Fibroblast of lung (primary cell): ENCODE measurements at places on chromosomes 7 and 10. TPM values are rescaled to one million over a fixed set of nuclear protein-coding genes. Genes with fewer than 3 reads are reported as not detected.

NPSR1 gene
- not detected in 2 replicates for total RNA-seq

ZNF117 gene
- 5.6 and 6.3 TPM in 2 replicates for total RNA-seq

FAM237B gene
- under 0.01 TPM in 1 of 2 replicates, not detected in the other for total RNA-seq

SEMA3D gene
- total RNA-seq = 4.6 and 12.1 TPM in 2 replicates

FAM3C gene
- total RNA-seq = 21.6 and 26.3 TPM in 2 replicates

TMEM176B gene
- total RNA-seq = 26.8 and 95.3 TPM in 2 replicates

NODAL gene
- not detected in 2 replicates for total RNA-seq

CDHR1 gene
- total RNA-seq = not detected in 2 replicates

MYH16 gene
- total RNA-seq = not detected in 2 replicates

DNA sequence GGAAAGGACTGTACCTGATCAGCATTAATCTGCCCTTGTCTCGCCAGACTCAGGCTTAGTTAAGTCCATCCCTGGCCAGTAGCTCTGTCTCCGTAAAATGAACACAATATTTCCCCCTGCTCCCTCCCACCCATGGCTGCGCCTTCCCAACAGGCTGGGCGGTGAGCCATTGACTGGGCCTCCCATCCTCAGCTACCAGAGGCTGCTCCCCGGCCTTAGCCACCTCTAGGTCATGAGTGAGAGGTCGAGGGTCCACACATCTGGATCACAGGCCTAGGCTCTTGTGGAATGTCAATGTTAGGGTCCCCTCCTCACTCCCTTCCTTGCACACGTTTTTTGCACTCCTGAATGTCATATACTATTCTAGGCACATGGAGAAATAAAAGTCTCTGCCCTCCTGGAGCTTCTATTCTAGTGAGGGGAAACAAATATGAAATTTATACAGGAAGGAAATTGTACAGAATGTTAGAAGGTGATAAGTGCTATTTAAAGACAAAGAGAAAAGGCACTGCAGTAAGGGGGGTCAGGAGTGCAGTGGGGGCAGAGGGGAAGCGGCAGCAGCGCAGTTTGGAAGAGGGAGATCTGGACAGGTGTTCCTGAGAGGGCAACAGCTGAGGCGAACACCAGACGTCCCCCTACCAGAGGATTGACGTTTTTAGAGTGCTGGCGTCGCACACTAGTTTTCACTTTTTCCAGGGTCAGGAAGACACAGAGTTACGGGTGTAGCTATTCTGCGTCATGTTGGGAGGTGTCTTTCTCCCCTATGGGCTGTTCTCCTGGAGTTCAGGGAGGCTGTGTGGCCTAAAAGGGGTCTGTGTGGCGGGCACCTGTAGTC, 17.2 kb upstream of the EIF5AL1 start:
- no peak for DNase-seq
- H3K27me3 ChIP-seq = peaks cover 28% of the 10 kb centered on the region
- peaks cover 10% of the 10 kb centered on the region for H3K4me1 ChIP-seq
- no peak overlapping the region for H3K4me3 ChIP-seq
- no peaks in the 10 kb centered on the region for H3K36me3 ChIP-seq

GRCh38 chr7:1818575-1819258, 148.6 kb downstream of the ELFN1 start:
- H3K4me3 ChIP-seq = no peak overlapping the region
- H3K27ac ChIP-seq = no peak overlapping the region
- no peak for DNase-seq
- no peaks in the 10 kb centered on the region for H3K27me3 ChIP-seq

- no peaks in the 10 kb centered on the region for H3K36me3 ChIP-seq
- no peaks in the 10 kb centered on the region for H3K27me3 ChIP-seq
- no peak for DNase-seq
- H3K27ac ChIP-seq = no peak overlapping the region
- no peak overlapping the region for H3K4me3 ChIP-seq
These were observed 89.8 kb downstream of the UNCX start for GRCh38 chr7:1322240-1323110.

DNA sequence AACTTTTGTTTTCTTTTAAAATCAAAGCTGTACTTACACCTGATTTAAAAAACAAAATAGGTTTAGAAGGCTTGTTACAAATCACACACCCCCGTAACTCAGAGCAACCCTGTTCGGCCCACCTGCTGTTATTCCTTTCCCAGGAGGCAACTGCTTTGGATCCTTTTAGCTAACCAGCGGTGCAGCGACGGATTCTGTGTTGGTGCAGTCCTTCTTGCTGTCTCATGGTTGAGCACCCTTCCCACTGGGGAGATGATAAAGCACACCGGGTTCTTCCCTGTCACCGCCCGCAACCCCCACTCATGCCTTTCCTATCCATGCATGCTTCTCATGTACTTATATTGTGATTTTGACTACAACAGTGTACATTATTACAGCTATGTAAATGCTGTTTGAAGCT, 24.8 kb upstream of the MKI67 start:
- DNase-seq = no peak
- no peak overlapping the region for H3K27ac ChIP-seq
- H3K36me3 ChIP-seq = no peaks in the 10 kb centered on the region

- H3K27me3 ChIP-seq = no peaks in the 10 kb centered on the region
- no peak overlapping the region for H3K4me3 ChIP-seq
- no peaks in the 10 kb centered on the region for H3K4me1 ChIP-seq
- H3K27ac ChIP-seq = no peak overlapping the region
- DNase-seq = no peak
These were observed 269.3 kb upstream of the TEX47 start for GRCh38 chr7:89064831-89065230.

GRCh38 chr7:151146761-151147160, 20.7 kb downstream of the GBX1 start:
- H3K27ac ChIP-seq = no peak overlapping the region
- peaks cover 18% of the 10 kb centered on the region for H3K27me3 ChIP-seq
- DNase-seq = no peak
- no peaks in the 10 kb centered on the region for H3K4me1 ChIP-seq
- peaks cover 7% of the 10 kb centered on the region for H3K36me3 ChIP-seq
